ENCODE measurements at places on chromosomes 3 and 15.
A peak's percentile ranks its signal among the peaks of the same experiment; 100 is the strongest.

GRCh38 chr15:41806291-41807181 is 21.4 kb upstream of the JMJD7 start:
- no peak for DNase-seq
- no peaks in the 10 kb centered on the region for H3K27me3 ChIP-seq
- peaks cover 24% of the 10 kb centered on the region for H3K4me1 ChIP-seq
- no peak overlapping the region for H3K4me3 ChIP-seq

GRCh38 chr3:50237754-50238548 is 1.9 kb downstream of the GNAI2 start:
- no peaks in the 10 kb centered on the region for H3K27me3 ChIP-seq
- H3K36me3 ChIP-seq = peaks cover 4% of the 10 kb centered on the region
- peak overlapping the region; percentile 95 for H3K27ac ChIP-seq
- peaks cover 48% of the 10 kb centered on the region for H3K4me1 ChIP-seq
- no peak for DNase-seq

- DNase-seq = no peak
- H3K4me1 ChIP-seq = peaks cover 66% of the 10 kb centered on the region
- H3K27ac ChIP-seq = peak overlapping the region; percentile 3
- peak overlapping the region; percentile 80 for H3K4me3 ChIP-seq
These were observed 2.4 kb downstream of the LMCD1 start for GRCh38 chr3:8503871-8504610.

- no peak overlapping the region for H3K4me3 ChIP-seq
- no peak for DNase-seq
- peak overlapping the region; percentile 97 for H3K27ac ChIP-seq
- no peaks in the 10 kb centered on the region for H3K27me3 ChIP-seq
These were observed 457.9 kb upstream of the ADAMTS9 start for GRCh38 chr3:65145680-65146079.

- H3K4me1 ChIP-seq = peaks cover 9% of the 10 kb centered on the region
- H3K27me3 ChIP-seq = no peaks in the 10 kb centered on the region
- no peak for DNase-seq
- no peaks in the 10 kb centered on the region for H3K36me3 ChIP-seq
These were observed 29.6 kb upstream of the GREM1 start for GRCh38 chr15:32688151-32688639.

DNA sequence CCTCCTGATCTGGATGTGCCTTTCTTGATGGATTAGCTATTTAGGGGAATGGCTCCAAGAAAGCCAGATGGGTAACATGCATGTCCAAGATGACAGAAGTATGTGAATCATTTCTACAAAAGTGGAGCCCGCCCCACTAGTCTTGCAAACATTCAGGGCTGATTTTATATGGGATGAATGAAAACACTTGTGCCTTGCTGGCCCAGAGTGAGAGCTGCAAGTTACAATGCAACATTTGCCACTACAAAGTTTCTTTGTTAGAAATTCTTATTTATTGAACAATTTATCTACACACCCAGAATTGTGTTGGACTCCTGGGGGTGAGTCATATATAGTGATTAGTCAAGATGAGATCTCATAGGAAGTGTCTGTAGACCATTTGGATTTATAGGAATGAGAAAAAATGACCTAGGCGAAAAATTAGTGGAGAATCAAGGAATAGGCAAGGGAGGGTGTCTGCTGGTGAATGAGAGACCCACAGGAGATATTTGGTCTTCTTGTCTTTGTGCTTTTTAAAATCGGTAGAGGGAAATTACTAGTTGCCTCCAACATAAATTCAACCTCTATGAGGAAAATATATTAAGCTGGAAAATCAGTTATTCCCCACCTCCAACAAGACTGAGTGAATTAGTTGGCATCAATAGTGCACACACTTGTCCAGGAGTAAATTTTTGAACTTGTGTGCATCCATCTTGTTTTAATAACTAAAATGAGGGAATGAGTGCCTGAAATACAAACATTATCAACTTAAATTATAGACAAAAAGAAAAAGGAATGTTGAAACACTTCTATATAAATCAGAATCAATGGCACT is 53.5 kb upstream of the DCBLD2 start:
- no peak overlapping the region for H3K4me3 ChIP-seq
- H3K36me3 ChIP-seq = no peaks in the 10 kb centered on the region
- no peaks in the 10 kb centered on the region for H3K27me3 ChIP-seq
- no peak overlapping the region for H3K27ac ChIP-seq
- H3K4me1 ChIP-seq = peaks cover 7% of the 10 kb centered on the region

GRCh38 chr3:186151077-186151971 is 42.4 kb upstream of the ETV5 start:
- no peak overlapping the region for H3K4me3 ChIP-seq
- H3K27ac ChIP-seq = peak overlapping the region; percentile 46
- DNase-seq = no peak
- no peaks in the 10 kb centered on the region for H3K4me1 ChIP-seq
- H3K36me3 ChIP-seq = no peaks in the 10 kb centered on the region
- H3K27me3 ChIP-seq = no peaks in the 10 kb centered on the region

DNA sequence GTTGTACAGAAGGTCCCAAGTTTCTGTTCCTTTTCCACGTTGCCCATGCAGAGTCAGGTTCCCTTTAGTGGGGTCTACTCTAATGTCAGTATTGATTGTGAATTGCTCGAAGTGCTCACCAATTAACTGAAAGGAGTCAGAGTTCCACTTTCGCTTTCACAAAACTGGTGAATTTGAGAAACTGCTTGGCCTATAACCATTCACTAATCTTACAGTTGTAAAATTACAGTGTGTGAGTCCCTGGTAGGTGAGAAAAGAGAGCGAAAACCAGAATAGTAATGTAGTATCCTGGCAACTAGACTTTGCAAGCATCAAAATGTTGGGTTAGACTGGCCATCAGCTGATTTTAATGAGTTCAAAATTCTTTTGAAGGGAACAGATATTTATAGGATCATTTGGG is 237.5 kb upstream of the CHRM5 start:
- DNase-seq = no peak
- no peak overlapping the region for H3K4me3 ChIP-seq
- no peak overlapping the region for H3K27ac ChIP-seq

- H3K4me1 ChIP-seq = peaks cover 16% of the 10 kb centered on the region
- no peaks in the 10 kb centered on the region for H3K36me3 ChIP-seq
- H3K4me3 ChIP-seq = no peak overlapping the region
- H3K27me3 ChIP-seq = peaks cover 6% of the 10 kb centered on the region
- DNase-seq = no peak
- peak overlapping the region; percentile 46 for H3K27ac ChIP-seq
These were observed 151.0 kb upstream of the THBS1 start for GRCh38 chr15:39429898-39430357.

- H3K4me1 ChIP-seq = peaks cover 12% of the 10 kb centered on the region
- DNase-seq = no peak
- no peaks in the 10 kb centered on the region for H3K36me3 ChIP-seq
- no peak overlapping the region for H3K4me3 ChIP-seq
- H3K27ac ChIP-seq = peak overlapping the region; percentile 30
These were observed 90.6 kb downstream of the MYO5A start for GRCh38 chr15:52438047-52438446.

GRCh38 chr3:122602011-122602710 is 24.7 kb downstream of the PARP15 start:
- H3K27ac ChIP-seq = no peak overlapping the region
- H3K4me1 ChIP-seq = no peaks in the 10 kb centered on the region
- no peaks in the 10 kb centered on the region for H3K36me3 ChIP-seq
